Thoracic aorta (tissue), 2 donors: ENCODE measurements at places on chromosomes 3 and 15.

DNA sequence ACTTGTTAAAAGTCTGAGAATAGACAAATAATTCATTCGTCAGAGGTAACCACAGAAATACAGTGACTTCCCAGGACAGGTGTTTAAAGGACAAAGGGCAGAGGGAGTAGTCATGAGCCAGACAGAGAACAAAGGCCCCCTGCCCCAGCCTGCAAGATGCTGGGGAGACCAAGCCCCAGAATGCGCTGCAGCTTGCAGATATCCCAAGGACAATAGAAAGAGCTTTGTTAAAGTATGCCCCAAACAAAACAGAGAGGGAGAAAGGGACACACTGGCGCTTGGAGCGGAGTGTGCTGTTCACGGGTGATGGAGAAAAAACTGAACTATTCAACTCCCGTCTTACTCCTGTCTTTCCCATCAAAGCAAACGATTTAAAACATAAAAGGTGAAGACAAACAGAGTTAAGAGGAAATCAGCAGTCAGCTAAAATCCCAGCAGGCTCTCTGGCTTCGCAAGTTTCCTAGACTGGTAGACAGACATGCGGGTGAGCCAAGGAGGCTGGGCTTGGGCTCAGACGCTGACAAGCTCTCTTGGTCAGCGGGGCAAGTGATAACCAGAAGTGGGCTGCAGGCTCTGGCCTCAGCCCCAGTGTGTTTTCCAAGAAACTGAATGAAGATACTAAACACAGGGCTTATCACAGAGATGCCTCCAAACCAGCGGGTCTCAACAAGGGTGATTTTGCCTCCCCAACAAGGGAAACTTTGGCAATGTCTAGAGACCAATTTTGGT, 130.1 kb downstream of the UACA start:
- no peak for DNase-seq
- no peak overlapping the region for H3K27ac ChIP-seq
- no peaks in the 10 kb centered on the region for H3K4me1 ChIP-seq

DNA sequence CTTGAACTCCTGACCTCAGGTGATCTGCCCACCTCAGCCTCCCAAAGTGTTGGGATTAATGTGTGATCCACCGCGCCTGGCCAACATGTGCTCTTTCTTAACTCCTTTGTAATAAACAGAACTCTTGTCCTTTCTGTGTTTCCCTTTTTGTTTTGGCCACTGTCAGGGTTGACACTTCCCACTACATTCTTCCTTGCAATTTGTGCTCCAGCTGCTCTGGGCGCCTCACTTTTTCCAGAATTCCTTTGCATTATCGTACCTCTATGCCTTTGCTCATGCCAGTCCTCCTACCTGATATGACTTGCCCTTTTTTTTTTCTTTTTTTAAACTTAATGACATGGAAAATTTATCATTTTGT, 38.8 kb upstream of the SMAD3 start:
- peak overlapping the region; percentile 59 for H3K27ac ChIP-seq
- H3K27me3 ChIP-seq, result no peaks in the 10 kb centered on the region
- H3K36me3 ChIP-seq, result no peaks in the 10 kb centered on the region
- no peak for DNase-seq
- peaks cover 30% of the 10 kb centered on the region for H3K4me1 ChIP-seq
- H3K4me3 ChIP-seq, result no peak overlapping the region

GRCh38 chr3:10015461-10015904, 10.8 kb upstream of the FANCD2 start:
- DNase-seq, result peak; percentile 64
- H3K4me1 ChIP-seq, result peaks cover 15% of the 10 kb centered on the region
- H3K27me3 ChIP-seq, result no peaks in the 10 kb centered on the region
- H3K36me3 ChIP-seq, result peaks cover 5% of the 10 kb centered on the region

- DNase-seq, result no peak
- H3K4me3 ChIP-seq, result peak overlapping the region; percentile 18
- no peaks in the 10 kb centered on the region for H3K36me3 ChIP-seq
- peaks cover 45% of the 10 kb centered on the region for H3K4me1 ChIP-seq
- H3K27me3 ChIP-seq, result no peaks in the 10 kb centered on the region
Measured at GRCh38 chr15:57152666-57153539, 223.4 kb upstream of the CGNL1 start.

- no peak overlapping the region for H3K4me3 ChIP-seq
- H3K27ac ChIP-seq, result no peak overlapping the region
- no peaks in the 10 kb centered on the region for H3K36me3 ChIP-seq
- H3K4me1 ChIP-seq, result no peaks in the 10 kb centered on the region
- H3K27me3 ChIP-seq, result no peaks in the 10 kb centered on the region
Measured at GRCh38 chr3:195249057-195249770, 21.7 kb downstream of the XXYLT1 start.

- H3K4me1 ChIP-seq, result no peaks in the 10 kb centered on the region
- H3K4me3 ChIP-seq, result no peak overlapping the region
- H3K27me3 ChIP-seq, result no peaks in the 10 kb centered on the region
- no peak for DNase-seq
Measured at GRCh38 chr3:14222457-14222856, 43.8 kb downstream of the LSM3 start.

DNA sequence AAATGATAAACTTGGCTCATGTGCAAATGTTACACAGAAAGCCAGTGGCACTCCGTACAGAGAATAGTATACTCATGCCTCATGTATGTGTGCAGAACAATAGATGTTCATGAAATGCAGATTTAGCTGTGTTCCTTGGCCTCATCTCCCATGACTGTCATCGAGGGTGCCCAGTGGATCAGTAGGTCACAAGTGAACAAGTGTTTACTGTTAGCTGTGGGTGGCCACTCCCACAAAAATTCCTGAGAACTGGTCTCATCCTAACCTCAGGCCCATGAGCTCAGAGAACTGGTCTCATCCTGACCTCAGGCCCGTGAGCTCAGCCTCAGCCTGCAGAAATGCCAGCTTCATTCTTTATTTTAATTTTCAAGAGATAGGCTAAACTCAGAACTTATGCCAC, 124.1 kb downstream of the GADL1 start:
- DNase-seq, result peak; percentile 4
- no peaks in the 10 kb centered on the region for H3K36me3 ChIP-seq
- H3K27me3 ChIP-seq, result no peaks in the 10 kb centered on the region
- H3K4me3 ChIP-seq, result no peak overlapping the region

DNA sequence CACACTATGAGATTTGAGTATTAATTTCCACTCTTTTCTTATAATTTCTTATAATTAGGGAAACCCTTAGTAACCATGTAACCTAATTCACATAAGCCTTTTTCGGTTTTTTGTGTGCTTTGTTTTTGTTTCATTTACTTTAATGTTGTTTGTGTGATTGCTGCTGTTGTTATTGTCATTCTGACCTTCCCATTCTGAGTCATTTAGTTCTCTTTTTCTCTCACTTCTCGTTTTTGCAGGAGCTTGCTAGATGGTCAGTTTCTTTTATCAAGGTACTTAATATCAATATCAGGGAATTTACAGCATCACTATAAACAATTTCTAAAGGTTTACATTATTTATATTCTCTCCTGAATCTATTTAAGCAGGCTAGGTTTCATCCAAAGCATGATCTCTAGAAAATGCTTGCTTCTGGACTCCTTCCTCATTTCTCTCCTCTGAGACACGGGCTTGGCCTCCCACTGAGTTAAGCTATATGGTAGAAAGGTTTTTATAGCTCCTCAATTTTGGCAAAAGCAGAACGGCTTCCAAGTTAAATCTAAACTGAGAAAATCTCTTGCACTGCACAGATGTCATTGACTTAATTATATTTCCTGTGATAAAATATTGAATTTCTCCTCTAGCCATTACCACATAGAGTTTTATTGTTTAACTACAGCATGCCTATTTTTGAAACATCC, 534.2 kb downstream of the NSUN3 start:
- no peak for DNase-seq
- H3K4me3 ChIP-seq, result no peak overlapping the region
- no peak overlapping the region for H3K27ac ChIP-seq
- H3K4me1 ChIP-seq, result no peaks in the 10 kb centered on the region
- H3K27me3 ChIP-seq, result no peaks in the 10 kb centered on the region

DNA sequence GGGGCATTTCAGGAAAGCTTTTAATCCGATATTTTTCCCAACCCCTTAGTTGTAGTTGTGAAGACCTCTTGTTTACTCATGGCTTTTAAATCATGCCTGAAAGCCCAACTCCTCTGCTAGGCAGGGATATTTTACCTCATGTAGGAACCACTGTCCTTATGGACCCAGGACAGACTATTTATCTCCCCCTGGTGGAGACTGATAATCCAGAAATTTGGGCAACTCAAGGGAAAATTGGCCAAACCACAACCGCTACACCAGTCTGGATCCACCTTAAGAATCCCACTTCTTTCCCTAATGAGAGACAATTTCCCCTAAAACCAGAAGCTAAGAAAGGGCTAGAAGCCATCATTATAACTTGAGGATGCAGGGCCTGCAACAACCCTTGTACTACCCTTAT, 248.1 kb upstream of the STAC start:
- H3K4me1 ChIP-seq, result no peaks in the 10 kb centered on the region
- H3K27ac ChIP-seq, result no peak overlapping the region
- DNase-seq, result no peak

DNA sequence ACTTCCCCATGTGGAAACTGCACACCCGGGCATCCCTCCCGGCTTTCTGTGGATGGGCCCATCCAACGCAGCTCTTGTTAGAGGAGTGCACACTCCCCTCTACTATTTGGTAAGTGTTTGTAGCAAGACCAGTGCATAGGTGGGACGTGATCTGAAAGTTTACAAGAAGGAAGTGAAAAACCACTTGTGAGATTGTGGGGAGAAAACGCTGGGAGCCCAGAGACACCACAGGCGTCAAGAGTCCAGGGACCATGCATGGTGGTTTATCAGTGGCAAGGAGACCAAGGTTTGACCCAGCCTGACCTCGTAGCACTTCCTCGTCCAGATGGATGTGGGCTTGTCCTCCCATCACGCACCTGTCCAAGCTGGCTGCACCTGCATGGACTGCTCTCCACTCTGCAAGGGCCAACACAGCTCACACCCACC, 51.6 kb downstream of the ATP10A start:
- H3K36me3 ChIP-seq, result no peaks in the 10 kb centered on the region
- H3K27me3 ChIP-seq, result no peaks in the 10 kb centered on the region
- DNase-seq, result no peak
- H3K27ac ChIP-seq, result no peak overlapping the region
- no peak overlapping the region for H3K4me3 ChIP-seq

GRCh38 chr3:111538681-111539083, 3.3 kb upstream of the CD96 start:
- no peak overlapping the region for H3K4me3 ChIP-seq
- H3K27ac ChIP-seq, result no peak overlapping the region
- H3K27me3 ChIP-seq, result no peaks in the 10 kb centered on the region
- no peaks in the 10 kb centered on the region for H3K4me1 ChIP-seq

DNA sequence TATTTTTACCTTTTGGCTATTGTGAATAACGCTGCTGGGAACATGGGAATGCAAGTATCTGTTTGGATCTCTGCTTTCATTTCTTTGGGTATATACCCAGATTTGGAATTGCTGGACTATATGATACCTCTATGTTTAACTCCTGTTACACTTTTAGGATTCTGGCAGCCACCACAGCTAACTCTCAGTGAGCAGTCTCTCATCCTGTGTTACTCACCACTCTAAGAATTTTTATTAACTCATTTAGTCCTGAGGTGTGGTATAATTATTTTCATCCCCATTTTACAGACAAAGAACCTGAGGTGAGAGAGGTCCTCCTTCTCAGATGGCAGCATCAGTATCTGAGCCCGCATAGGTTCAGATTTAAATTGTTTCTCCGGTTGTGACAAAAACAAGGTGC, 1.1 kb downstream of the SPATA12 start:
- no peak overlapping the region for H3K27ac ChIP-seq
- no peaks in the 10 kb centered on the region for H3K36me3 ChIP-seq
- no peak overlapping the region for H3K4me3 ChIP-seq
- H3K4me1 ChIP-seq, result peaks cover 21% of the 10 kb centered on the region
- DNase-seq, result no peak

- no peaks in the 10 kb centered on the region for H3K36me3 ChIP-seq
- no peaks in the 10 kb centered on the region for H3K27me3 ChIP-seq
- no peaks in the 10 kb centered on the region for H3K4me1 ChIP-seq
Measured at GRCh38 chr3:137329594-137329993, 371.8 kb downstream of the IL20RB start.

GRCh38 chr3:105285653-105286241, 81.0 kb upstream of the ALCAM start:
- DNase-seq, result no peak
- no peaks in the 10 kb centered on the region for H3K4me1 ChIP-seq
- H3K4me3 ChIP-seq, result no peak overlapping the region
- no peak overlapping the region for H3K27ac ChIP-seq
- no peaks in the 10 kb centered on the region for H3K36me3 ChIP-seq

DNA sequence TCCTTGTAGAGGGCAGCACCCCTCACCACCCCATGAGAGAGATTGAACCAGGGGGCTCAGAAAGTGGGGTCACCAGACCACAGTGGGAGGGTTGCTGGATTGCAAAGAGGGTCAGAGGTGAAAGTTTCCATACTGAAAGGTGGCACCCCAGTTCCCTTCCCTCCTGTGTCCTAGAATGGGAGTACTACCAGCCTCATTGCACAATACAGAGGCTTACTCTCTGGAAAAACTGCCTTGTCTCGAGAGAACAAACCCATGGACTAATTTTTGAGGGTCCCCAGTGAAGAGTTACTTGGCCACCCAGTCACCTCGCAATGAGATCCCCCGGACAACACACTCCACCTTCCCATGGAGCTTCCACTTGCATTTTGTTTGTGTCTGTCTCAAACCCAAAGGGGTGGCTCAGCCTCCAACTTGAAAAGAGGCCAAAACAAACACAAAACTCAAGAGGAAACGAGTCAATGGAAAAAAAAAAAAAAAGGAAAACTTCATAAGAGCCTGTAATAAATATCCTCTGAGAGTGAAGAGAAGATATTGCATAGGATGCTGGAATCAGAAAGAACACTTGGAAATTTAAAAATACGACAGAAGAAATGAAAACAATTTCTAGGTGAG, 18.6 kb downstream of the MESP2 start:
- no peak for DNase-seq
- no peaks in the 10 kb centered on the region for H3K36me3 ChIP-seq
- H3K27me3 ChIP-seq, result no peaks in the 10 kb centered on the region

DNA sequence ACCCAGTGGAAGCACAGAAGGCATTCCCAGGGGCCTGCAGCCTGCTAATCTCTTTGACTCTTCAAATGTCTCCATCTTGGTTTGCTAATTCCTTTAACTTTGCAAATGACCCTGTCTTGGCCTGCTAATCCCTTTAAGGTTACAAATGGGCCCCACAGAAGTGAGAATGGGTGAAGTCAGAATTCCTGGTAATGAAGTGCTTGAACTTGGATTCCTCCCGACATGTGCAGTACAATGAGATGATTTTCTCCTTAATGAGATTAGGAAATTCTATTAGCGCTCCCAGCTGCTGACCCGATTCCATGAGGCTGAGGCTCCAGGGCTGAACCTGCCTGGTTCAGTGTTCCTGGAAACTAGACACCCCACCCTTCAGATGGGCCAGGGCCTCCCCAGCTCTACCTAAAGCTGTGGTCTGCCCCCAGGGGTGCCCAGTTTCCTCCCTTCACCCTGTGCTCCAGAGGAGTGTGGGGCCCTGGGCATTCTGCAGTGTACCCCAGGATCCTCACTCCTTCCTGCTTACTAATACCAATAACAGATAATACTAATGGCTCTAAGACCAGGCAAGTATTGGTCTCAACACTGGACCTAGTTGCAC, 47.4 kb downstream of the SCN5A start:
- H3K27ac ChIP-seq, result no peak overlapping the region
- DNase-seq, result no peak
- H3K27me3 ChIP-seq, result no peaks in the 10 kb centered on the region

- H3K36me3 ChIP-seq, result no peaks in the 10 kb centered on the region
- no peaks in the 10 kb centered on the region for H3K27me3 ChIP-seq
- no peak overlapping the region for H3K4me3 ChIP-seq
- H3K27ac ChIP-seq, result no peak overlapping the region
- DNase-seq, result no peak
Measured at GRCh38 chr3:180594631-180595558, 7.1 kb upstream of the TTC14 start.
